Activated gamma-delta T cell treated with anti-CD3 and anti-CD28 coated beads, Interleukin-2, amount 50 U/mL, for 16 hours (primary cell): ENCODE measurements at places on chromosomes 2 and 18.

DNA sequence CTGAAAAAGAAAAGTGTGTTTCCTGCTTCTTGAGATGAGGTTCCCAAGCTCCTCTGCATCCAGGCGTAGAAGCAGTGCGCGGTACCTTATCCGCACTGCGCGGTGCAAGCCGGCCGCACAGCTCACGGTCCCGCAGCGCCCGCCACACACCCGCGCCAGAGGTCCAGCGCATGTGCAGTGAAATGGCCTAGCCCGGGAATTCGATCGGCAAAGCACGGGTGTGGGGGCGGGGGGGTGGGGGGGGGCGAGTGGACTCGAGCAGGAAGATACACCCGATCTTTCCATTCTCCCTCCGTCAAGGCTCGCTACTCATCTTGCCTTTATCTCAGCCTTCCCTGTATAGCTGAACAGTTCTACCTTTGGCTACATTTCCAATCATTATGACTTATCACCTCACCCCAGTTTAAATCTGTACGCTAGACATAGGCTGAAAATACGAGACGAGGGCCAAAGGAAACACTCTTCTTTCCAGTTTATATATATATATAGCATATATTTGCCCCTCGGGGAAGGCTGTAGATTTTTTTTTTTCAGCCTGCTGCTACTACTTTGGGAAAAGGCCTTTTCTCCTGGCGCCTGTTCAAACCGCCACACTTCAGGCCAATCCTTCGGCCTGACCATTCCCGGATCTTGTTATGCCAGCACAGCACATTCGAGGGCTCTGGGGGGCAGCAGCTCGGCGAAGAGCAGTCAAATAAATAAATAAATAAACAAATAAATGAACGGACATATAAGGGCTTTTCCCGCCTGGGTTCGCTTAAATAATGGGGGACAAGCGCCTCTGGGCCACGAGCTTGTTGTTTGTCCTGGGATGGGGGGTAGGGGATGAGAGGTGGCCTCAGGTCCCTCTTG is 10.4 kb downstream of the HOXD8 start:
- no peak for DNase-seq

DNA sequence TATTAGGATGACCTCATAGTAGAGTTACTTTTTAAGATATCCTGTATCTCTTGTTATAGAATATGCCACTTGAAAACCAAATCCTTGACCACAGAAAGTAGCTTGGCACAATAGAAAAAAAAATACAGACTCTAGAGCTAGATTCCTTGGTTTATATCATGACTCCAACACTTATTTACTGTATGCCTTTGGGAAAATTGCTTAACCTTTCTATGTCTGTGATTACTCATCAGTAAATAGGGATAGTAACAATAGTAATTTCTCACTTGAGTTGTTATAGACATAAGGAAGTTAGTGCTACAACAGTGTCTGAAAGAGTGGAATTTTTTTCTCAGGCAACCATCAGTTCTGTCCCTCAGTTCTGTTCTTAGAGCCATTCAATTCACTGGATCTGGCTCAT is 193.8 kb downstream of the GULP1 start:
- DNase-seq, result no peak

- DNase-seq, result no peak
Measured at GRCh38 chr2:86237172-86237571, 37.9 kb downstream of the MRPL35 start.

- DNase-seq, result no peak
Measured at GRCh38 chr2:159616286-159616701, at the start of gene BAZ2B. TSS of gene BAZ2B (minus strand) at chr2:159616548. CDS start at chr2:159478719, 137,829 bp downstream.

GRCh38 chr2:62586981-62587380 is 81.0 kb upstream of the TMEM17 start:
- no peak for DNase-seq

DNA sequence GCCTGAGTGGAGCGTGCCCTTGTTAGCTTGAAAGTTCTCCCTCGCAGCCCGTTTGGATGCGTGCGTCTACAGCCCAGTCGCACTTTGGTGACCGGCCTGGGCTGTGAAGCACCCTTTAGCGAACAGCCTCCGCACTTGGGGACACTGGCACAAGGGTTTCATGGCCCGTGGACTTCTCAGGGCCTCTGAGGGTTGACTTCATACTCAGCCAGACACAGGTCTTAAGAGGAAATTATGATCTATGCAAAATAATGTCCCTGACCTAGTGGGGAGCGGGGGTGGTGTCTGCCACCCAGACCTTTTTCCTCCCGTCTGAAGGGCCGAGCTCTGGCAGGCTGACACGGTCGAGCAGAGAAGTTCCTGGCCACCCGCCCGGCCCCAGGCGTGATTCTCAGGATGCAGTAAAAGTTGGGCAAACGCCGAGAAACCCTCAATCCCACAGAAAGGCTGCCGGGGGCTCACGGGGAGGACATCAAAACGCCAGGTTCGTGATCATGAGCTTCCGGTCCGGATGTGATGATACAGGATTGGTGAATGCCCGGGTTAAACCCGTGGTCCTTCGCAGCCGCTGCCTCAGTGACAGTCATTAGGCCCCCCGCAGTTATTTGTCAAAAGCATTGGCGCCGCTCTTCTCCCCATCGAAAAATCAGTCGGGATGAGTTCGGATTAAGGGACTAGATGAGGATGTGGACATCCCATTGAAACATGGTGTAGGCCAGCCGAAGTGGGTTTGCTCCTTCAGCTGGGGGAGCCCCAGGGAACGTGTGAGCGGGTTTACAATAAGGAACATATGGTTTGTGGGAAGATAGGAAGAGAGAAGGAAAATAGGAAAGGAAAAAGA is 3.6 kb upstream of the PAX3 start:
- no peak for DNase-seq

DNA sequence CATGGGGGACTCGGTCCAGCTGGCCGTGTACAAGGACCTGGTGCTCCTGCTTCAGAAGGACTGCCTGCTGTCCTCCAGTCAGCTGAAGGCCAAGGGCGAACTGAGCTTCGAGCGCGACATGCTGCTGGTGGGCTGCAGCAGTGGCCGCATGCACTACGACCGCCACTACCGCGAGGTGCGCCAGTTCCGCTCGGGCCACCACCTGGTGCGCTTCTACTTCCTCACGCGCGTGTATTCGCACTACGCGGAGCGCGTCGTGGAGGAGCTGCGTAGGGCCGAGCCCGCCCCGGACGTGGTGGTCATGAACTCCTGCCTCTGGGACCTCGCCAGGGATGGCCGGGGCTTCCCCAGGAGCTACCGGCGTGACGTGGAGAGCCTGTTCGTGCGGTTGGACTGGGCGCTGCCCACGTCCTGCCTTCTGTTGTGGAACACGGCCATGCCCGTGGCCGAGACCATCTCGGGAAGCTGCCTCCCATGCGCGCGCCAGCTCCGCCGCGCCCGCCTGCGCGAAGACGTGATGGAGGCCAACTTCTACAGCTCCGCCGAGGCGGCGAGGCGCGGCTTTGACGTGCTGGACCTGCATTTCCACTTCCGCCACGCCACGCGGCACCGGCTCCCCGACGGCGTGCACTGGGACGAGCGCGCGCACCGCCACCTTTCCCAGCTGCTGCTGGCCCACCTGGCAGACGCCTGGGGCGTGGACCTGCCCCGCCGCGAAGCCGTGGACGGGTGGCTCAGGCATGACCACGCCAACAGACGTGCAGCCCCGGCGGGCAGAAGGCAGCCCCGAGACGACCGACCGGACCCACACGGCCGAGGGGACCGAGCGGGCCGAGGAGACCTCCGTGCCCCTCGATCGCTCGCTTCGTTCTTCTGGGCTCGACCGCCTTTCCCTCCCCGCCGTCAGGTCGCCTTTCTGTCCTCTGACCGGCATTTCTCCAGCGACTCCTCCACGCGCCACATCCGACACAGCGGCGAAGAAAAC is 293.9 kb upstream of the ERBB4 start:
- no peak for DNase-seq

DNA sequence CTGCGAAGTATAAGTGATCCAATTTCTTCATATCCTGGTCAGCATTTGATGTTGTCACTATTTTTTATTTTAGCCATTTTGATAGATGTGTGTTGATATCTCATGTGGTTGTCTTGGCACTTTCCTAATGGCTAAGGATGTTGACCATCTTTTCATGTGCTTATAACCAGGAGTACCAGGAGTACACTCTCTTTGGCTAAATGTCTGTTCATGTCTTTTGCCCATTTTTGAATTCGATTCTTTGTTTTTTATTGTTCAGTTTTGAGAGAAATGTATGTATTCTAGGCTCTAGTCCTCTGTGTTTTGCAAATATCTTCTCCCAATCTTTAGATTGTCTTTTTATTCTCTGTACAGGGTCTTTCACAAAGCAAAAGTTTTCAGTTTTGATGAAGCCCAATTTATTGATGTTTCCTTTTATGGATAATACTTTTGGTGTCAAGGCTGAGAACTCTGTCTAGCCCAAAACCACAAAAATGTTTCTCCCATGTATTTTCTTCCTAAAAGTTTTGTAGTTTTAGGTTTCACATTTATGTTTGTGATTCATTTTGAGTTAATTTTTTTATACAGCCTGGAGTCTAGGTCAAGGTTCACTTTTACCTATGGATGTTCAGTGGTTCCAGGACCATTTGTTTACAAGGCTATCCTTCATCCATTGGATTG is 65.4 kb downstream of the SDC1 start:
- DNase-seq, result no peak

DNA sequence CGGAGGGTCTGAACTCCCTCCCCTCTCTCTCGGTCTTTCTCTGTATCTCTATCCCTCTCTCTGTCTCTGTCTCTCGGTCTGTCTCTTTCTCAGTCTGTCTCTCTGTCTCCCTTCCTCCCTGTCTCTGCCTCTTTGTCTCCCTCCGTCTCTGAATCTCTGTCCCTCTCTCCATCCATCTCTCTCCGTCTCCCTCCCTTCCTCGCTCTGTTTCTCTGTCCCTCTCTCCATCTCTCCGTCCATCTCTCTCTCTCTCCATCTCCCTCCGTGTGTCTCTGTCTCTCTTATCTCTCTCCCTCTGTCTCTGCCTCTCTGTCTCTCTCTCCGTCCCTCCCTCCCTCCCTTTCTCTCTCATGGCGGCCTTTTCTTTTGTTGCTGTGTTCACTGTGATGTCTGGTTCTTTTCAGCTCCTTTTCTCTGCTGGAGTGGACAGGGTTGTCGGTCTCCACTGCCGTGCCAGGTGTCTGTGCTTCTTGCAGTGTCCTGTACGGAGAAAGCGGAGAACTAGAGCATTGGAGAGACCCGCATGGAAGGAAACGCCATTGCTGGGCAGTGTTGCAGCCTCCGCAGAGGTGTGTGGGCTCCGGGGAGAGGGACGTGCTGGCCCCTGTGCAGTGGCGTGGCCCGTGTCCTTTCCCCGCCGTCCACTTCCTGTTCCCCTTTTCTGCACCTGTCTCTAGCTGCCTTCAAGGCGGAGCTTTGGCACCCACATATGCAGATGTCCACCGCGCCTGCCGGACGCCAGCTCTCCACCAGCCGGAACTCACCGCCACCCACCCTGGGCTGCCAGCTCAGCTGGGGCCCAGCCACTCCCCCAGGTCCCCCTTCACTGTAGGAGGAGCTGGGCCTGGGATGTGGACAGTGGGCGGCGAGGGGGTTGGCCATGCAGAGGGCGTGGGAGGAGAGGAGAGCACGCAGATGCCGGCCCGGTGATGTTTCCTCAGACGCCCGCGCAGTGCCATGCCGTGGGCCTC is 113.1 kb downstream of the NFATC1 start:
- no peak for DNase-seq

- no peak for DNase-seq
Measured at GRCh38 chr18:9984080-9984479, 70.3 kb downstream of the VAPA start.

DNA sequence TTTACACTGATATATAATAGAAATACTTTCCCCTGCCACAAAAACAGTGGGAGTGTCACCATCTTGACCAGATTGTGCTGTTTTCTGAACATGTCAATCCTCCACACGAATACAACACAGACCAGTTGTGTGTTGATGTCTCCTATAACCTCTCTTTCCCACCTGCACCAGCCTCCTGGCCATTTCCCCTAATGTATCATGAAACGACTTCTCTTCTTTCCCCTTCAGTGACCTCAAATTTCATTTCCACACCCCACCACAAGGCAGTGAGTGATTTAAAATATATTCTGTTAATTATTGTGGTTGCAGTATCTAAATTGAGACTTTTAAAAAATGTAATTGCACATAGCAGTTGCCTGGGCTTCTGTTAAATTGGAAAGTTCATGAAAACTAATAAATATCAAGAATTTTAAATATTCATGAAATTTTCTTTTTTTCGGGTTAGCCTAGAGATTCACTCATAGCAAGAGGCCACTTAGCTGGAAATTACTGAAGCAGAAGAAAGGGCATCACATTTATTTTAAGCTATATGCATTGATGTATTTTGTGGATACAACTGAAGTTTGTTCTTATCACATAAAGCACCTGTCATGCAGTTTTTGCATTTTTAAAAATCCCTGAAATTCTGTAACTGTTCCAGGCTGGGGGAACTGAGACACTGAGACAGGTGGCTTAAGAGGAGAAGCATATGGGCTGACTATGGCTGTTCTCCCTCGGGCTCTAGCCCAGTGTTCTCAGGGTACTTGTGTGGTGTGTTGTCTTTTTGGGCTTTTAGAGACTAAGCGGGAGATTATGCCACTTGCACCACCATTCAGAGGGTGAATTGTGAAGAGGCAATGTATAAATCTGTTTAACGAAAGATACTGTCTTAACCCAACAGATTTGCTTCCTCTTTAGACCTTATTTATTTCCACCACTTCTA is 15.9 kb downstream of the FAM171B start:
- DNase-seq, result no peak
